Activated CD4-positive, alpha-beta T cell treated with anti-CD3 and anti-CD28 coated beads, Interleukin-2, amount 50 U/mL, for 16 hours (primary cell): ENCODE measurements at places on chromosomes 7 and 10.
A peak's percentile ranks its signal among the peaks of the same experiment; 100 is the strongest.

- no peak for DNase-seq
Measured at GRCh38 chr7:141045126-141045841, 28.6 kb upstream of the TMEM178B start.

GRCh38 chr7:50710441-50711154, 72.1 kb downstream of the GRB10 start:
- DNase-seq = no peak

DNA sequence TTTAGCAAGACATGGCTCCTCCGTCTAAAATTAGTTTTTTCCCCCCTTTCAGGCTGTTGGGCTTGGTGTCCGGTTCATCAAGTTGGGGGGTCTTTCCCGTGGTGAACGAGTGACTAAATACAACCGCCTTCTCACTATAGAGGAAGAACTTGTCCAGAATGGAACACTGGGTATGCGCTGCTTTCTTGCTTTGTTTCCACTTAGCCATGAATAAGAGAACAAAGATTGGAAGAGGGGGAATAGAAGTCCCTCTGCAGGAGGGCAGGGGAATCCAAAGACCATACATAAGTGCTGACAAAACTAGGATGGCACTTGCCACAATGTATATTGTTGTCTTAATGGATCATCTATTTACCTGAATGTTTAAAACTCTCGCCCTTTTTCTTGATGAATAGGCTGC, 30.5 kb downstream of the ENO4 start:
- DNase-seq = no peak

GRCh38 chr7:144523621-144524020, 120.1 kb upstream of the NOBOX start:
- no peak for DNase-seq

GRCh38 chr10:100790761-100791208, 45.4 kb downstream of the PAX2 start:
- DNase-seq = no peak

GRCh38 chr7:22572292-22572691, 72.3 kb upstream of the STEAP1B start:
- DNase-seq = no peak

DNA sequence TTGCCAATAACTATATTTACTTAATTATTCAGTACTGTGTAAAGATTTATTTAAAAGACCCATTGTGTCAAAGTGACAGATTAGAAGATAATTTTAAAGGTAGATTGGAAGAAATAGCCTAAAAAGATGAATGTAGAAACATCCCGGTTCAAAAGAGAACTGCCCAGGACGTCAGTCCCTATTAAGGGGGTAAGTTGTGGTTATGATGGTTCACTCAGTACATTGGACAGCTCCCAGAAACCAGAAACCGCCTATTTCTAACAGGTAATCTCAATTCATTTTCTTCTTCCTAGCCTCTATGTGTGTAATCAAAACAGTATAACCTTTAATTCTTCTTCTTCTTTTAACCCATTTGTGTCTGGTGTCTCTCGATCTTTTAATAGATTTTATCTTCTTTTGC, 1.5 kb upstream of the FERD3L start:
- DNase-seq = no peak

DNA sequence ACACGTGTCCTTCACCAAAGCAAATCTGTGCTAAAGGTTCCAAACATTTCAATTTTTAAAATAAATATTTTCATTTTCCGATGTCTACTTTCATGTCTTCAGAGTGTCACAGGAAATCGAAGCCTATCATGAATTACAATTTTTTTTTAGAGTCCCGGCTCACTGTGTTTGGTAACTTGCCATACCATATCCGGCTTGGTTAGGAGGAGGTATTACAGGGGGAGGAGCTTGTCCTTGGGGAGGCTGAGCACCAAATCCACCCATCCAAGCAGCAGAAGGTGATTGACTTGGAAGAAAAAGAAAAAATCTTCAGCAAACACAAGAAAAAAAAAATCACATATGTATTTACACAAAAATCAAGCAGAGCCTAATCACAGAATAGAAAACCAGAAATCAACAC, 21.3 kb downstream of the TIAL1 start:
- DNase-seq = peak; percentile 26

- DNase-seq = no peak
Measured at GRCh38 chr10:9102026-9102425, 1047.5 kb downstream of the GATA3 start.

DNA sequence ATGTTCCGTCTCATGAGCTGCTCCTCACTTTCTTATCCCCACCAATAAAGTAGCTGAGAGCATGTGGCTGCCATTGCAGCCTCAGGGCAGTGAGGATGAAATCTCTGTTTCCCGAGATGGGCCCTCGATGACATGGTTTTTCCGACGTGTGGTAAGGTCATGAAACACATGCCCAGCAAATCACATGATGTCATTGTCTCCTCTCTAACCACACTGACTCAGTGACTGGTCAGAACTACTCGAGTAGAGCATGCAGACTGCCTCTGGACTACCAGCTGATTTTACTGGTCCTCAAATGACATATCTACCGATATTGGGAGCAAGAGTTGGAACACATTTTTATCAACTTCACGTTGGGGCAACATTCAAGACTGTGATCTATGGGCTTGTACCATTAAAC, 786.1 kb downstream of the CNTNAP2 start:
- no peak for DNase-seq

DNA sequence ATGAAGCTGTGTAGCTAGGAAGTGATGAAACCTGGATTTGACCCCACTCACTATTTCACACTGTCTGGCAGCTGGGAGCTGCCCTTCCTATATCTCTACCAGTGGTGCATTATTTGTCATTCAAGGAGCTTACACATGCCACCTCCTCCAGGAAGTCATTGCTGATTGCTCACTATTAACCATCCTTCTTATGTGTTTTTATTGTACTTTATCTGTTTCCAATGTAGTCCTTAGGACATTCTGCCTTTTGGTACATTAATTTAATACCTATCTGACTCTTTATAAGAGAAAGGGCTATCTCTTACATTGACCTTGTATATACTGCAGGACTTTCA, 31.0 kb downstream of the HHEX start:
- no peak for DNase-seq

- DNase-seq = no peak
Measured at GRCh38 chr7:18347170-18347569, 148.4 kb upstream of the HDAC9 start.

DNA sequence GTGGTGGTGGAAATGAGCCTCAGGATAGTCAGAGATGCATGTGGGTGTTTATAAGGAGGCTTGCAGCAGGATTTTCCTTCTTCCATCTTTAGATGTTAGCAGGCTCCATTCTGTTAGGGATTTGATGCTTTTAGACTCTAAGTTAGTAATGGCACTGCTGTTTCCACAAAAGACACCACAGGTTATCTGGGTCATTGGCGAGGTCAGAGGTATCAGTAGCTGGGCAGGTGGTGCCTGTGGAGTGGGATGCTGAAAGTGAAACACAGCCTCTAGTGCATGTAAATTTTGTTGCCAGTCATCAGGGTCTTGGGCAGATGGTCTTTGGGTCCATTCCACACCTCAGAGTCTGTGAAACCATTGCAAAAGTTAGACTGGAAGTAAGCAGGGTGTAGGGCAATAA, 833 bp upstream of the PAX4 start:
- no peak for DNase-seq
